ENCODE measurements at places on chromosomes 7 and 10.
A peak's percentile ranks its signal among the peaks of the same experiment; 100 is the strongest.

DNA sequence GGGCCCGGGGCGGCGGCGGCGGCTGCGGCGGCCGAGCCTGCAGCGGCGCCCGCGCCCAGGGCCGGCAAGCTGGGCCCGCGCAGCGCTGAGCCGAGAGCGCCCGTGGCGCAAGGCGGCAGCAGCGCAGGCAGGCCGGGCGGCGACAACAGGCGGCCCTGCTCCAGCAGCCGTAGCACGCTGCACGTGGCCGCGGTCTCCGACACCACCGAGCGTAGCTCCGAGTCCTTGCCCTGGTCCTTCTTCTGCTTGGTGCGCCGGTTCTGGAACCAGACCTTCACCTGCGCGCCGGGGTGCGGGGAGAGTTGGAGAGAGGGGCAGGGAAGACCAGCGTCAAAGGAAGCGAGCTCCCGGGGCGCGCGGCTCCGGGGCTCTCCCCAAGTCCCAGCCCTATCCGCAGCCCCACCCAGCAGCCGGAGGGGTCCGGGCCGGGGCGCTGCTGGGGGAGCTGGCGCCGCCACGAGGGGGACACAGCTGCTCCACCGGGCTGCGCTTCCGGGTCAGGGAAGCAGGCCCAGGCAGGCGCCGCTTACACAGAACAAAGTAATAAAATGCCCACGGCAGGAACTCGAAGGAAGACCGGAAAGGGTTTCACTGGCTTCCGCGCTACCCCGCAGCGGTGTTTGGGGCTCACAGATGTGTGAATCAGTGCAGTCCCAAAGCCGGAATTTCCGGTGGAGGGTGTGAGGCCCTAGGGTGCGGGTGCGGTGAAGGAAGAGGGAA, 3.6 kb downstream of the VAX1 start:
- no peak for DNase-seq

DNA sequence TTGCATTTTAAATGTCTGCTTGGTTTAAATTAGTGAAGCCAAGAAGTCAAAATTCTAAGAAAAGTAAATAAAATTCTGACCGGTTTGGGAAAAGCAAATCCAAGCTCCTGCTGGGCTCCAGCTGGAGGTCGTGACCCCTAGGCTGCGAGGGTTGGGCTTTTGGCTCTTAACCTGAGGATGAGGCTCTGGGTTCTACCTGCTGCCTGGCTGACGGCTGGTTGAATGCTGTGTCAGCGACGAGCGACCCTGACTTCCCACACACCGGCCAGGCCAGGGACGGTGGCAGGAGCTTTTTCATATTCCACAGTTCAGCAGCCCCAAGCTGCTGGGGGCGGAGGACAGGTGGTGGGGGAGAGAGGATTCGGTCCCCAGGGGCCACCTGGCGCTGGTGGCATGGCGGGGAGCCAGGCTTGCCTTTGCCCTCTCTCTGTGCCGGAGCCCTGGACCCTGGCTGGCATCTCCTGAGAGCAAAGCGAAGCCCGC, 843 bp upstream of the PLPP4 start:
- DNase-seq = no peak

DNA sequence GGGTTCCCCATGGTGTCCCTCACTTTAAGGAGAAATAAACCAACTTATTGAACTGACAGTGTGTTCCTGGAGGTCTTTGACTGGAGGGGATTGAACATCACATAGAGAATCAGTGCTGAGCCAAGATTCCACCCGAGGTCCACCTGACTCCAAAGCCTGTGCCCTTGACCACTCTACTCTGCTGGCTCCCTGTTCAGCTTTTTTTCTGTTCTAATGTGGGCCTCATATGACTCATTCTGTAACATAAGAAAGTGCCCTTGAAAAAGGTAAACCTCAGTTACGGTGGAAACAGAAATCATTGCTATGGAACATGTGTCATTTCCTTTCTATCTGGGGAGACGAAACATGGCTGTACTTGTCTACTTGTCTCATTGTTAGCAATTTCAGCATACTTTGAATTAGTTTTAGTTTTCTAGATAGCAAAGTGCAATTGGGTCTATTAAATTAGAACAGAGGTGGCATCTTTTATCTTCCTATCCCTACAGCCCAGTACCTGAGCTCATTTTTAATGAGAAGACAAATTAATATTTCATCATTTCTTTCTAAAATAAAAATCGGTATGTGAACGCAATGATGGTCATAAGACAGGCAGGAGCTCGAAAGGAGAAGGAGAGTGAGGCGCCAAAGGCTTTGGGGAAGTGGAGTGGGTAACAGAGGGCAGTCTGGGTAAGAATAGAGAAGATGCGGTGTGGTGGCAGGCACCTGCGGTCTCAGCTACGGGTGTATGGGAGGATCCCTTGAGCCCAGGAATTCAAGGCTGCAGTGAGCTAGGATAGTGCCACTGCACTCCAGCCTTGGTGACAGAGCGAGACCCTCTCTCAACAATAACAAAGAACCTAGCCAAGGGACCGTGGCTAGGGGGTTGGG, 1.5 kb downstream of the GSDME start:
- DNase-seq = peak; percentile 76

- DNase-seq = no peak
These were observed 33.3 kb downstream of the TNPO3 start for GRCh38 chr7:129021656-129022055.

DNA sequence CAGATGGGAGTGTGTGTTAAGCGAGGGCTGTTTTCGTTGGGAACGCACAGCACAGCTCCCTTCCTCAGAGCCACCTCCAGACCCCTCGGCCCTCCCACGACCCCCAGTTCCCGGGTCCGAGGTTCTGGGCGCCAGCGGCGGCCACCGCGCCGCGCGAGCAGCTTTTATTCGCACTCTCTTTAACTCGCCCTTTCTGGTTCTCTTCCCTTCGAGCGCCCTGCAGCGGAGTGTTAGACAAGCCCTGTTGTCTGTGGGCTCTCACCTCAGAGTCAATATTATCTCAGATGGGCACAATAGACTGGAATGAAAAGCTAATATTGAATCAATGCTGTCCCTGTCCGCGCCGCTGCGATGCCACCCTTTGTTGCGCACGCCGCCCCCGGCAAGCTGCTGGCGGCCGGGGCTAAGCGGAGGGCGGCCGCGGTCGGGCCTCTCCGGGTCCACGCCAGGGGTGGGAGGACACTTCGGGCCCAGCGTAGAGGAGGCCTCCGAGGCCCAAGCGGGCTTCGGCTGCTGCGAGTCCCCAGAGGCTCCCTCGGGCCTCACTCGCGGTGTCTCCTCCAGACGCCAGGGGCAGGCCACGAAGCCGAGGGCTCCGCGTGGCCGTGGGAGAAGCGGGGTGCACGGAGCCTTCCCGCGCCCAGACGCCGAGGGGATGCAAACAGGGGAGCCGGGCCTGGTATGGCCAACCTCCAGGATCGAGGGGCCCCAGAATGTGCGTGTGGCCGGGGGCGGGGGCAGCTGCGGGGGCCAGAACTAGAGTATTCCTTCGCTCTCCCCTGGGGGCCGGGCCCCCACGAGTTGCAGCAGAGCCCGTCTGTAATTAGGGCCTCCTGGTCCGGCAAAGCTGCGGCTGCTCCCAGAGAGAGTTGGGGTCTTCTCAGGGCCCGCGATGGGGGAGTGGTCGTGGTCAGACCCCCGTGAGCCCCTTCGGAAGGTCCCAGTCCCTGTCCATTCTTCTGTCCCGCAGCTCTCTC, 7.9 kb upstream of the EMX2 start:
- no peak for DNase-seq

GRCh38 chr10:83062871-83063270, 1076.4 kb upstream of the GHITM start:
- DNase-seq = no peak

DNA sequence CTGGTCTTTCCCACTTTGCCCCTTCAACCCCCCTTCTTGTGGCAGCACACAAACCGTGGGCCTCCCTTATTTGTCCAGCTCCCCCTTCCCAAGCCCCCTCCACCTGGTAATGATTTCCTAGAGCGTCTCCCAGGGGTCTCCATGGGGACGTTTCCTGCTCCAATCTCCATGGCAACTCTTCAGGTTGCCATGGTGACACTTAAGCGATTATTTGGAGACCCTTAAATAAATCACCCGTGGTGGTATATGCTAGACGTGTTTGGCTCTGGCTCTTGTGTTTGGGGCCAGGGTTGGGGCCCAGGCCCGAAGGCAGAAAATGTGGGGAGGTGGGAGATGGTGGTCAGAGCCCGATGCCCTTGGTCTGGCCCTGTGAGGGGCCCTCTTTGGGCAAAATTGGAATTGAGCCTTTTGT, 41.1 kb upstream of the DLG5 start:
- DNase-seq = no peak

DNA sequence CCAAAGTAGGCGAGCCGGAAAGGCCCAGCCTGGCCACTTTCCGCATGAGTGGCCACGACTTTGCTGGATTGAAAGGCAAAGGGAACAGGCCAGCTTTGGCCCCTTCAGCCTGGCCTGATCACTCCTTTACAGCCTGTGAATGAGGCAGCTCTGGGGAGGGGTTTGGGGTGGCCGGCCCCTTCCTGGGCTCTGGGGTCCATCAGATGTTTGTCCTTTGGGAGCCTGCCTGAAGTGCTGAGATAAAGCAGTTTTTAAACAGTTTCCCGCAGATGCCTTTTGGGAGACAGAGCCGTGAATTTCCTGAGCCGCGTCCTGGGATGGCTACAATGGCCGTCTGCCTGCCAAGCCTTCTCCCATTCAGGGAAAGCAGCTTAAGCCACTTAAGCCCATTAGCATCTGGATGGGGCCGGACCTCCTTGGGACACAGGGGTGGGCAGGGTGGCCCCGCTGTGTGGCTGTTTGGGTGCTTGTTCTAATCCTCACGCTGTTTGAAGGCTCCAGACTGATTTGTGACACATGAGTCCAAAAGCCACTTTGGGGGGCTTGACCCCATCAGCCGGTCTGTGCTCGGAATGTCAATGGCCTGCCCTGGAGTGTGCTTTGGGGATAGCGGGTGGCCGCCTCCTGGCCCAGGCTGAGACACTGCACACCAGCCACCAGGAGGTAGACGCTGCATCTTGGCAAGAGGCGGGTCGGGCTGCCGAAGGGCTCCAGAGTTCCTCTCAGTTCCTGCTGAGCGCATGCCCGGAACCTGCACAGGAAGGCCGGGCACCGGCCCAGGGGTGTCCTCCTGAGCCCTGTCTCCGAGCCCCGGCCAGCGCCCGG, 38.9 kb downstream of the NKX6-2 start:
- no peak for DNase-seq

GRCh38 chr7:16531707-16532106, 5.1 kb downstream of the LRRC72 start:
- DNase-seq = no peak

GRCh38 chr7:156558198-156558597, 82.4 kb upstream of the RNF32 start:
- DNase-seq = no peak

Data from T-helper 2 cell (primary cell).